Fibroblast of the conjunctiva (primary cell): ENCODE measurements at places on chromosomes 12 and 14.
A peak's percentile ranks its signal among the peaks of the same experiment; 100 is the strongest.

- no peak for DNase-seq
These were observed 19.9 kb upstream of the COCH start for GRCh38 chr14:30854492-30854891.

DNA sequence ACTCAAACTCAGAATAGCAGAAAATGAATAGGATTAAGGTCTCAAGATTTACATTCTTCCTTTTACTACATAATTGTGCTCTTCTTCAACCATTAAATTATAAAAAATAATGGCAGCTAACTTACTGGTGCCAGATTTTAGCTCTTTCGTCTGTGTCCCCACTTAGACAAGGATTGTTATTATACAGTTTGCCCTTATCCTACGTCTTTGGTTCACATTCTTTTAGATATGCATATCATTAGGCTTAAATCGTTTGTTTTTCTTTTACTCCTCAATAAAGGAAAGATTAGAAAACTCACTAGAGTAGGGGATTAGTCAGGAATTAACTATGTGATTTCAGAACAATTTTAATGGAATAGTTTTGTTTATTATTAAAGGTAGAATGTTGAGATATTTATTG, 129.6 kb upstream of the GARIN2 start:
- DNase-seq: no peak

DNA sequence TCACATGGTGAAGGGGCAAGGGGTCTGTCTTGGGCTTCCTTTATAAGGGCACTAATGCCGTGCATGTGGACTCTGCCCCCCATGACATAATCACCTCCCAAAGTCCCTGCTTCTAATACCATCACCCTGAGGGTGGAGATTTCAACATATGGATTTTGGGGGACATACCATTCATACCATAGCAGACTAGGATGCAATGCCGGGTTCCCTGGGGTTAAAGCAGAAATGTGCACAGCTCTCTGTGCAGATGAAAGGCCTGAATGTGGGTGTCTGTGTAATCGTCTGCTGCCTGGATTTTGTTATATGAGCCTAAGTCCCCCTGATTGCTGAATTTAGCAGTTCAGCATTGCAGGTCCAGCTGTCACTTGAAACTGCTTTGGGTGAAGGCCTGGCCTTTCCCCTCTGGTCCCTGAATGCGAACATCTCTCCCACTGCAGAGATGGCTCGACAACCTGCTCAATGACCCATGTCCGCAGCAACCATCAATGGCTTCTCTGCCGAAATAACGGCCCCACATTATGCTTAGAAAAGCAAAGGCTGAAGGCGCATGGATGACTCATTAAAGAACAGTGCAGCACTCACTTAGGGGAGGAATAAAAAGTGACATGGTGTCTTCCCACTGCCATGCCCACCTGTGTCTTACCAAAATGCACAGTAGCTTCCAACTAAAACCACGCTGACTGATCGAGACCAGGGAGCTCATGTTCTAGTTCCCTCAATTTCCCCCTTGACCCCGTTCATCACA, 286.3 kb downstream of the DPF3 start:
- DNase-seq: no peak

GRCh38 chr12:76023069-76023690, 8.4 kb downstream of the PHLDA1 start:
- no peak for DNase-seq

DNA sequence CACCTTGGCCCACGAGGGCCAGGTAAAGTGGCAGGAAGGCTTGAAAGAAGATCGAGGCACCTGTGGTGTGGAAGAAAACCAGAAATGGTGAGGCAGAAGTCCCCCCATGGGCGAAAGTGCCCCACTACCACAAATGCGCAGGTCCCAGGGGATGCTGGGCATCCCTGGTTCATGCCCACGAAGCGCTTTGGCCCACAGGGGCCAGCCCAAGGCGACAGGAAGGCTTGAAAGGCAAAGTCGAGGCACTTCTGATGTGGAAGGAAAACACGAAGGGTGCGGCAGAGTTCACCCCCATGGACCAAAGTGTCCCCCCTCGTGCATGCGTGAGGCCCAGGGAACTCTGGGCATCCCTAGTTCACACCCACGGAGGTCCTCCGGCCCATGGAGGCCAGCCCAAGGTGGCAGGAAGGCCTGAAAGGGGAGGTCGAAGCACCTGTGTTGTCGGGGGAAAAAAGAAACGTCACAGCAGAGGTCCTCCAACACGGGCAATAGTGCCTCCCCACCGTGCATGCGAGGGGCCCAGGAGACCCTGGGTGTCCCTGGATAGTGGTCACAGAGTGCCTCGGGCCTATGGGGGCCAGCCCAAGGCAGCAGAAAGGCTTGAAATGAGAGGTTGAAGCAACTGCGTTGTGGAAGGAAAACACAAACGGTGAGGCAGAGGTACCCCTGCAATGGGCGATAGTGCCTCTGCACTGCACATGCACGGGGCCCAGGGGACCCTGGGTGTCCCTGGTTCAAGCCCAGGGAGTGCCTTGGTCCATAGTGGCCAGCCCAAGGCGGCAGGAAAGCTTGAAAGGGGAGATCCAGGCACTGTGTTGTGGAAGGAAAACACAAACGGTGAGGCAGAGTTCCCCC, 373.9 kb downstream of the ALG10 start:
- DNase-seq: no peak

DNA sequence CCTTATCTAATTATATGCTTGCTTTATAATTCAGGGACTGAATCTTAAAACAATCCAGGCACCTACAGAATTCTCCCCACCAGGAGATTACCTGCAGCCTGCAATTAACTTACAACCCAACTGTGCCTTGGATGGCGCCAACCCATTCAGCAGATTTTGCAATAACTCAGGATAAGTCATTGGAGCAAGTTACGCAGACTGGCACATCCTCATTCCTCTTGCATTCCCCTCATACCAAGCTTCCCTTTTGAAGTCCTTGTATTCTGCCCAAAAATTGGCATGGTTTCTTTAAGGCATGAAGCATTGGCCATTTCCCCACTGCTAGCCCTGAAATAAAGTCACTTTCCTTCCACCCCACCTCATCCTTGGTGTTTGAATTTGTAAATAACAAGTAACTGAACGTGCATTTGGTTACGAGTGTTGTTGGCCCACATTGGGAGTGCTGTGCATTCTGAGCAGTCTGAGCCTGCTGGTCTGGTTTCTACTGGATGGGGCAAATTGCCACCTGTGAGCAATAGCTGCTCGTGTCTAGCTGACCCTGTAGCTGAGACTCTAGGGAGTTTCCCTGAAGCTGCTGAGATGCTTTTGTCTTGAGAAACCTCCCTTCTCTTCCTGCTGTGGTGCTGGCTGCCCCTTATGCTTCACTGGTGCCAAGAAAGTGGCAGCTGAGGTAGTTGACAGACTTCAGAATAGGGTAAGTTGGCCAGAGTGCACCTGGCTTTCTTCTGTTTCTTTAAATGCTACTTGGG, 99.2 kb upstream of the SCAF11 start:
- no peak for DNase-seq

- DNase-seq: no peak
These were observed 226.1 kb downstream of the CHST11 start for GRCh38 chr12:104682790-104683279.

DNA sequence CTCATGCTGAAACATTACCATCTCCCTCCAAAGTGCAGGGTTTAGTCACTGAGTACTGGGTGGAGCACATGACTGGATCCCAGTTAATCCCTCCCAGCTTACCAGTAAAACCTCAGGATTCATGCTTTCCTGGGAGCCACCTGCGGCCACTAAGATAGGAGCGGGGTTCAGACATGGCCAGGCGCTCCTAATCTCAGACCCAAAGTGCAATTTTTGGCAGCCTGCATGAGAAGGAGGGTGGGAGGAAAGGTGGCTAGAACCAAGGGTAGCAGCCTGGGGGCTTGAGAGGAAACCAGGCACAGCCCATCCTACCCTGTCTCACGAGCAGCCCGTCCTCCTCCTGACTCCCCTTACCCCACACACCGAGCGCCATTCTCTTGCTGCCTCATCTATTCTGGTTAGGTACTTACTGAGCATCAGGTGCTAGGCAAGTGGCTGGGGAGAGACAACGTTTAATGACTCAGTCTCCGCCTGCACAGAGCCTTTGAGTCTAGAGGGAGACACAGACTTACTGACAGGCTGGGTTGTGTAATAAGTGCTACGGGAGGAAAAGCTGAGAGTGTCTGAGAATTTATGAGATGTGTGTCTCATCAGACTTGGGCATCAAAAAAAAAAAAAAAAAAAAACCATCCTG, 9.9 kb downstream of the GPRC5A start:
- DNase-seq: peak; percentile 82

GRCh38 chr12:57476162-57476992, 3.3 kb downstream of the ARHGAP9 start:
- DNase-seq: no peak

GRCh38 chr12:132717011-132717410, 6.4 kb downstream of the PGAM5 start:
- no peak for DNase-seq

- no peak for DNase-seq
These were observed 53.4 kb downstream of the CAND1 start for GRCh38 chr12:67322580-67322979.

GRCh38 chr12:115017346-115017745, 333.4 kb upstream of the TBX3 start:
- no peak for DNase-seq

GRCh38 chr12:117360222-117360550, 1.2 kb downstream of the NOS1 start:
- DNase-seq: no peak
